Activated naive CD4-positive, alpha-beta T cell treated with anti-CD3 and anti-CD28 coated beads for 36 hours (primary cell): ENCODE measurements at places on chromosomes 7 and 10.

DNA sequence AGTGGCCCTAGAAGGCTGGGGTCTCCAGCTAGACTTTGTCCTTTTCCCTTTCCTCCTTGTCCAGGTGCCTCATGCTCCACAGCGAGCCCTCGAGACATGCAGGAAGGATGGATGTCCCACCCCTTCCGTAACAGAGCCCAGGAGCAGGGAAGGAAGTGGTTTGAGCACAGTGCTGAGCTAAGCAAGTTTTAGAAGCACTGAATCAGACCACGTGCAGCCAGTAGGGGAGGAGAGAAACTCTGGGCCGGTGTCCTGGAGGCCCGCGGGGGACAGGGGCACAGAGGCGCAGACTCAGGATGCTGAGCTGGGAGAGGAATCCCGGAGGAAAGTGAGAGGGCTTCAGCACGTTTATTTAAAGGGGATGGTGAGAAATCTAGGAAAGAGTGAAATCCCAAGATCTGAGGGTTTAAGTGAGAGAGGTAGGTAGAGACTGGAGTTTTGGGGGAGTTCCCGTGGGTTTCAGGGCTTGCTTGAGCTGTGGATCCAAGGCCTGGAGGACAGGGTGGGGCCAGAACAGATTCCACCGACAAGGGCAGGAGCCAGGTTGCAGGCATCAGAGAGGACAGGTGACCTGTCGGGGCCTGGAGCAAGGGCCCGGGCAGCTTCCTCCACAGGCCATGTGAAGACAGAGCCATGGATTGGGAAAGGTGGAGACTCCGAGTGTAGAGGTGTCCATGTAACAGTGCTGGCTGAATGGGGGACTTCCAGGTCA lies 4.4 kb upstream of the IRF5 start:
- DNase-seq: peak; percentile 71

GRCh38 chr7:18694911-18695310 lies 199.4 kb downstream of the HDAC9 start:
- DNase-seq: no peak

DNA sequence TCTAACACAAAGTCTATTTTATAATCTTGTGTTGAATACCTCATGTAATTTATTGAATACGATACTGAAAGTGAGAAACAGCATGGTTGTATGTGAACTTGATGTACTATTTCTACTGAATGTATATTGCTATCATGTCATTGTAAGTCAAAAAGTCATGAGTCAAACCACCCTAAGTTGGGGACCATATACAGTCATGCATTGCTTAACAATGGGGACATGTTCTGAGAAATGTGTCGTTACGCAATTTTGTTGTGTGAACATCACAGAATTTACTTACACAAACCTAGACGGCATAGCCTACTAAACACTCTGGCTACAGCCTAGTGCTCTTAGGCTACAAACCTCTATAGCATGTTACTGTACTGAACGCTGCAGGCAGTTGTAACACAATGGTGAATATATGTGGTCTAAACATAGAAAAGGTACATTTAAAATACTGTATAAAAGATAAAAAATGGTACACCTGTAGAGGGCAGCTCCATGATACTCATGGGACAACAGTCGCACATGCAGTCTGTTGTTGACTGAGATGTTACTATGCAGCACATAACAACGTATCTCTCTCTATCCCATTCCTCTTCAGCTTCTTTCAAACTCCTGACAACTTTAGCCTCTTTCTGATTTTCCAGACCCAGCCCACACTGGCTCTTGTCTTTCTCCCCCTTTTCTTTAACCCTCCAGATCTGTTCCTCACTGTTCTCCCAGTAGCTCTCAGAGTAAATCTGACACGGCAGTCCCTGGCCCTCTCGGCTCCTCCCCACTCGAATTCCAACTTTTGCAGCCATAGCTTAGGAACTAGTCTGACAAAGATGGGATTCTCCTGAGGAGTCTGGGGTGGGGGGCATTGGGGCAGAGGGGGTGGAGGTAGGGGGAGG lies 90.1 kb downstream of the SNX10 start:
- DNase-seq: no peak

- no peak for DNase-seq
These were observed 1.5 kb downstream of the YME1L1 start for GRCh38 chr10:27152687-27153086.

DNA sequence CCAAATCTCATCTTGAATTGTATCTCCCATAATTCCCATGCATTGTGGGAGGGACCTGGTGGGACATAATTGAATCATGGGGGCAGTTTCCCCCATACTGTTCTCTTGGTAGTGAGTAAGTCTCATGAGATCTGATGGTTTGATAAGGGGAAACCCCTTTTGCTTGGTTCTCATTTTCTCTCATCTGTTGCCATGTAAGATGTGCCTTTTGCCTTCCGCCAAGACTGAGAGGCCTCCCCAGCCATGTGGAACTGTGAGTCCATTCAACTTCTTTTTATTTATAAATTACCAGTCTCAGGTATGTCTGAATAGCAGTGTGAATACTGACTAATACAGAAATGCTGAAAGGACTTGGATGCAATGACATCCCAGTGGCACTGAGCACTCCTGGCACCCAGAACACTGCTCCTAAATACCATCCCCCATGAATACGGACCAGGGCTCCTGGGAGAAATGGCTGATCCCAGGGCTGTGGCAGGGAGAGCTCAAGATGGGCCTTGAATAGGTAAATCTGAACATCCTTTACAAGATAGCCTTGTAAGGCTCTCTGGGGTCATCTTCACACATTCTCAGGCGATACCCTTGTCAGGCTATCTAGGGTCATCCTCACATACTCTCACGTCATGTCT lies 19.4 kb downstream of the ZFAND2A start:
- peak; percentile 35 for DNase-seq

DNA sequence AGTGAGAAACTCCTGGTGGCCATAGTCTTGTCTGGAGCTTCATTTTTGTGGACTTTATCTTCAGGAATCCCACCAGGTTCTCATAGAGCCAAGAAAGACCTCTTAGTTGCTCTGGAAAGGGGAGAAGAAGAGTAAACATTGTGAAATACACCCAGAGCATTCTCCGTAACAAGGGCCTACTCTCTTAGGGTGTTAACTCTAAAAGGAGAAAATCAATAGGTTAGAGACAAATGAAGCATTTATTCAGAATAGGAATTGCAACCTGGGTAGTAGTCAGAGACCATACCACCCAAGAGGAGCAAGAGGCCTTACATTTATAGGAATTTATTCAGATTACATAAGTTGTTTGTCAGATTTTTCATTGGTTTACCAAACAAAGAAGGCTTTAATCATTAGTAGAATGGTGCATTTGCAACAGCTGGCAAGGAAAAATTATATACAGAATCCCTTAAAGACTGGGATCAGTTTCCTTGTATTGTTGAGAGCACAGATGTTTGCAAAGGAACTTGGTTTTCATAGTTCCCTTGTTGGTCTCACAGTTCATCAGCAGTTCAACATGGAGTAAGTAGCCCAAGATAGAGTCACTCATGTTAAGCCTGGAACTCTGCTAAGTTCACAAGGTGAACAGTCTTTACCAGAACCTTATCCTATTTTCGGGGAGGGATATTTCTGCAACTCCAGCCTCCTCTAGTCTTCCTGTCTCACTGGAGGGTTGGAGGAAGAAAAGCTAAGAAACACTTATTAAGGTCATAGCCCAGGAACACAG lies 53.2 kb upstream of the TMEM140 start:
- DNase-seq: no peak

DNA sequence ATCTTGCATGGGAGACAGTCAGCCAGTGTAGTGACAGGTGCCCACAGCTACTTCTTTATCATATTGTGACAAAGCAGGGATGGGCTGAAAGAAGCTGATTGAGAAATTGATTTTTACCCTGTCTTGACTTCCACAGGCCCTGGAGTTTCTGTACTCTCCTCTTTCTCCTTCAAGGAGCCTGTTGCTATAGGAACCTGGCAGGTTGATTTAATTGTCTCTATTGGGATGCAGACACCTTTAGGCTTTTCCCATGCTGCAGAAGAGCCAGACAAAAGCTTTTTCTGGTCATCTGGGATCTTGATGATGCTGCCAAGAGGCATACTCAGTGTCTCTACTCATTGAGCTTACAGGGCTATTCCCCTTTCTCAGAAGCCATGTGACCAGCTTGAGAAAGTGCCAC lies 754.8 kb downstream of the KCNMA1 start:
- DNase-seq: no peak

DNA sequence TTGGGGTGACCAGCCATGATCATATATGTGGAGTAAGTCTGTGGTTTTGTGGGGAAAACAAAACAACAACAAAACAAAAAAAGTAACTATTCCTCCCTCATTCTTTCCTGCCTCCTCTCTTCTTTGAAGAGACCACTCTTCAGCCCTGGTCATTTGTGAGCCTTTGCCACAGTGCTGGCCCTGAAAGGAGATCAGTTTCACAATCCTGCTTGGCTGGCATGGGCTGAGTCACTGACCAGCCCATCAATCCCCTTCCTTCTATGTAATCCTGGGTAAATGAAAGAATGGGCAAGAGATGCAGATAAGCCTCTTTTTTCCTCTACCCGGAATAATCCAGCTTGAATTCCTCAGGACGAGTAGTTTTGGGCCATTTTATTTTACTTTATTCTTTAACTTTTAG lies 13.6 kb downstream of the CSTF2T start:
- no peak for DNase-seq

GRCh38 chr10:33052263-33052875 lies 94.3 kb upstream of the ITGB1 start:
- no peak for DNase-seq

DNA sequence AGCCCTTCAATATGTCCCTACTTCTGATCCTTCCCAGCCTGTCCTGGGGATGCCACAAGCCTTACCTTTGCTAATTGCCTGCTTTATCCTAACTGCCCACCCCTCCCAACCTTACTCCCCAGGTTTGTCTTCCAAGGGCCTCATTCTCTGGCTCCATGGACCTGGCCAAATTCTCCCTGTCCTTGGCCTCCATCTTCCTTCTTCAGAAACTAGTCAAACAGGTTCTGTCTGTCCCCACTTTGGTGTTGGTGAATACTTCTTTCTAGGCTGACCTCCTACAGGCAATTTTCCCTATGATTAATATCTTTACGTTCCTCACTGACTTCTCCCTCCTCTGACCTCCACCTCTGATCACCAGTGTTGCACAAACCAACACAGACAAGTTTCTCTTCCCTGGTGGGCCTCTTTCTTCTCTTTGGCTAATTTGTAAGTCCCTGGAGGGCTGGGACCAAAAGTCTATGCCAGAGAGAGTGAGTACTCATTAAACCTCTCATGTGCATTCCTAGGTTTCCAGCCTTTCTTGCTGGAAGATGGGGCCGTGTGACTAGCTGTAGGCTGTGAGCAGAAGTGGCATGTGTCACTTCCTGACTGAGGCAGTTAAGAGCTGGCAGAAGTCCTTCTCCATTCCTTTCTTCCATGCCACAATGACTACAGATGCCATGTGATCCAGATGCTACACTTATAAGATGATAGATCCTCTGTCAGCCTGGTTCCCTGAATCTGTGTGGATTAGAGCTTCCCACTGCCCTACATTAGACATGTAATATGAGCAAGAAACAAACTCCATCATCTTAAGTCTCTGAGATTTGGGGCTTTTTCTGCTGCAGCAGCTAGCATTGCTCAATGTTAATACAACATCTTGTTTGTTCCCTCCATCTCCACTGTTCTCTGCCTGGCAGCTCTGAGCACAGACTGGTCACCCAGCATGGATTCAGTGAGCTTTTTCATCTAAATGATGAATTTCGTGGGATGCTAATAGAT lies 382.7 kb downstream of the RPS24 start:
- DNase-seq: no peak

DNA sequence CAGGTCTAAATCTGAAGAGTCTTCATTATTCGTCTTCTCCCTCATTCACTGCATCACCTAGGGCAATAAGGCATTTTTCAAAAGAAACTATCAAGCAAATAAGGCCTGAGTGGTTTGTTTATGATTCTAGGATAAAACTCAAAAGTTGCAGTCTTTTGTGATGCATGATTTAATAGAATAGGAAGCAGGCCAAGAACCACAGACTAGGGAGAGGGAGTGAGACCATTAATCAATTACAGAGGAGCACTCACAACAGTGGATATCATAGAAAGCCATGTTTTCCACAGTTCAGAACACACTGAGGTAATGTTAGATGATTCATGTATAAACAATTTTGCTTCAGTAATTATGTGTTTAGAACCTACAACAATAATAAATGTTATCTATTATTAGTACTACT lies 87.8 kb upstream of the LRRTM3 start:
- DNase-seq: no peak
